ENCODE measurements at places on chromosomes 3 and 15.

GRCh38 chr15:53586799-53587198 is 172.7 kb downstream of the WDR72 start:
- DNase-seq = no peak

DNA sequence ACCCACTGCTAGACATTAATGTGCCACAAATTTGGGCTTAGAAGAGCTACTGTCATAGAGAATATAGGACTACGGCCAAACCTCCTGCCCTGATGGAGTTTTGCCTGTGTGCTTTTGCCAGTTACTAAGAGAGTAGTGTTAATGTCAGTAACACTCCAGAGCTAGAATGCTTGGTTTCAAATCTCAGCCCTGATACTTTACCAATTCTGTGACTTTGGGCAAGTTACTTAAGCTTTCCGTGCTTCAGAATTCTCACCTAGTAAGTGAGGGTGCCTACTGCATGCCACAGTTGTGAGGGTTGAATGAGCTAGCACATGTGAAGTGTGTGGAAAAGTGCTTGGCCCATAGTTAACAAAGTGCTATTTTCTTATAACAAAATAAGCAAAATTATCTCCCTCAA is 10.9 kb upstream of the ITGA11 start:
- DNase-seq = no peak

GRCh38 chr3:172711454-172711795 is 558 bp upstream of the NCEH1 start:
- DNase-seq = no peak

DNA sequence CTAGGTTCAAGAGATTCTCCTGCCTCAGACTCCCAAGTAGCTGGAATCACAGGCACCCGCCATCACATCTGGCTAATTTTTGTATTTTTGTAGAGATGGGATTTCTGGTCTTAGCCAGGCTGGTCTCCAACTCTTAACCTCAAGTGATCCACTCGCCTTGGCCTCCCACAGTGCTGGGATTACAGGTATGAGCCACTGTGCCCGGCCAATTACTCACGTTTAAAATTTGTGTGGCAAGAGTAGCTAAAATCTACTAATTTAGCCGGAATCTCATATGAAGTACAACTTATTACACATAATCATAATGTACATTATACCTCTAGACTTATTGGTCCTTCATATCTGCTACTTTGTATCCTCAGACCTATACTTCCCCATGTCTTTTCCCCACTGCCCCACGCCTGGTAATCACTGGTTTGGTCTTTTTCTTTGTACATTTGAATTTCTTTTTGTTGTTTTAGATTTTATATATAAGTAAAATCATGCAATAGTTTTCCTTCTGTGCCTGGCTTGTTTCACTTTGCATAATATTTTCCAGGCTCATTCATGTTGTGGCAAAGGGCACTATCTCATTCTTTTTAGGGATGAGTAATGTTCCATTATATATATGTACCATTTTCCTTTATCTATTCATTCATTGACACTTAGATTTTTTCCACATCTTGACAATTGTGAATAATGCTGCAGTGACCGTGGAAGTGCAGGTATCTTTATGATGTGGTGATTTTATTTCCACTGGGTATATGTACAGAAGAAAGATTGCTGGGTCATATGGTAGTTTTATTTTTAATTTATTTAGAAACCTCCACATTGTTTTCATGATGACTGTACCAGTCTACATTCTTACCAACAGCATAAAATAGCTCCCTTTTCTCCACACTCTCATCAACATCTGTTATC is 605.0 kb upstream of the CBLB start:
- no peak for DNase-seq

GRCh38 chr3:48403533-48404439 is 26.1 kb downstream of the PLXNB1 start:
- DNase-seq = no peak

GRCh38 chr3:120824613-120825012 is 82.1 kb downstream of the GTF2E1 start:
- no peak for DNase-seq

- no peak for DNase-seq
Measured at GRCh38 chr3:98223907-98224672, 40.0 kb upstream of the OR5H6 start.
